ENCODE measurements at places on chromosomes 16 and 17.

DNA sequence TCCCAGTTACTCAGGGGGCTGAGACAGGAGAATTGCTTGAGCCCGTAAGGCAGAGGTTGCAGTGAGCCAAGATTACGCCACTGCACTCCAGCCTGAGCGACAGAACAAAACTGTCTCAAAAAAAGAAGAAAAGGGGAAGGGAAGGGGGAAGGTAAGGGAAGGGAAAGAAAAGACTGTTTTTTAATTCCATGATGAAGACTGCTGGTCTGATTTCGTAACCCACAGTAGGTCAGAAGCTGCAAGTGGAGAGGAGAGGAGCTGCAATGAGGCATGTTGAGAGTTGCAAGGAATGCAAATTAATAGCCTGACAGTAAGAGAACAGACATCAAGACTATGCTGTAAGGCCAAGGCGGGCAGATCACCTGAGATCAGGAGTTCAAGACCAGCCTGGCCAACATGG, 33.3 kb downstream of the HELZ start:
- no peak for DNase-seq

DNA sequence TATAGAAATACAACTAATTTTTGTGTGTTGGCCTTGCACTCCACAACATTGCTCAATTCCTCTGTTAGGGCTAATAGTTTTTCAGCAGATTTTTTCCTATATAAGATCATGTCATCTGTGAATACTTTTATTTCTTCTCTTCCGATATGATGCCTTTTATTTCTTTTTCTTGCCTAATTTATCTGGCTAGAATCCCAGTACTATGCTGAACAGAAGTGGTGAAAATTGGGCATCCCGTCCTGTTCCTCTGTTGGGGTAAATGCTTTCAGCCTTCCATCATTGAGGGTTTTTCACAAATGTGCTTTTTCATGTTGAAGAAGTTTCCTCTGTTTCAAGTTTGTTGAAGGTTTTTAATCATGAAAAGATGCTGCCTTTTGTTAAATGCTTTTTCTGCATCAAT, 22.7 kb upstream of the TNFRSF13B start:
- DNase-seq = no peak

DNA sequence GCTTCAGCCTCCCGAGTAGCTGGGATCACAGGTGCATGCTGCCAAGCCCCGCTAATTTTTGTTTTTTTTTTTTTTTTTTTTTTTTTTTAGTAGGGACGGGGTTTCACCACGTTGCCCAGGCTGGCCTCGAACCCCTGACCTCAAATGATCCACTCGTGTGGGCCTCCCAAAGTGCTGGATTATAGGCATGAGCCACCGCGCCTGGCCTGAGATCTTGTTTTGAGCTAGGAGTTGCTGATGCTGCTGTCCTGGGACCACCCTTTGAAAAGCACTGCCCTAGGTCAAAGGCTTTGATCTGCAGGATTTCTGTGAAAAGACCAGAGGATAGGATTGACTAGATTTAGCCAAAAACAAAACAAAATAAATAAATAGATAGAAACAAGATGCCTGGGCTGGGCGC, 798 bp upstream of the SLC39A11 start:
- no peak for DNase-seq

GRCh38 chr16:72009779-72010178, 1.2 kb downstream of the DHODH start:
- DNase-seq = no peak

DNA sequence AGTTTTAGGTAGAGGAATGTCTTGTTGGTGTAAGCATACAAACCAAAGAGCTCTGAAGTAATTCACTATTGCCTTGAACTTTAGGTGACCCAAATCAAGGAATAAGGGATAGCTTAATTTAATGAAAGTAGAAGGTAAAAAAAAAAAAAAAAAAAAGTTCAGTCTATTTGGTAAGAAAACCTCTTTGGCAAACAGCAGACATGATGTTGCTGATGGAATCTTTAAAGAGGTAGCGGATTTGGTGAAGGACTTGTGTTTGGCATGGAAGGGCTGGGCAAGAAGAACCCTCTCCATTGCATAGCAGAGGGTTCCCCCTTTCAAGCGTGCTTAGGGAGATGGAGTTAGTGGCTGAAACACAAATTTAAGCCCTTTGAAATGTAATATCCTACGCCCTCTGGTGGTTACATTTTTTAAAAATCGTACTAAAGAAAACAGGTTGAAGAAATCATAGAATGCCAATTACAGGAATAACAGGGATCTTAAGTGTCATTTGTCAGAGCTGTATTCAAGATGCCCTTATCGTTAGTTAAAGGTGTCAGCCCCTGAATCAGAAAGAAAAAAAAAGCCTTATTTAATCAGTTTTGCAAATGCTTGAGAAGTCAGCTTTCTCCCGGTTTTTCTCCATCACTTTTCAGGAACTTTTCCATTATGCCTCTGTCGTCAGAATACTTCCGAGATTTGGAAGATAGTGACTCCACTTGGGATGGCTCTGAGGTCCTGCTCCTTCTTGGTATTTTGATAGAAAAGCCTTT, 383.1 kb downstream of the KCNJ2 start:
- no peak for DNase-seq

- no peak for DNase-seq
Observed at GRCh38 chr17:80952291-80952690, 39.4 kb upstream of the CHMP6 start.

DNA sequence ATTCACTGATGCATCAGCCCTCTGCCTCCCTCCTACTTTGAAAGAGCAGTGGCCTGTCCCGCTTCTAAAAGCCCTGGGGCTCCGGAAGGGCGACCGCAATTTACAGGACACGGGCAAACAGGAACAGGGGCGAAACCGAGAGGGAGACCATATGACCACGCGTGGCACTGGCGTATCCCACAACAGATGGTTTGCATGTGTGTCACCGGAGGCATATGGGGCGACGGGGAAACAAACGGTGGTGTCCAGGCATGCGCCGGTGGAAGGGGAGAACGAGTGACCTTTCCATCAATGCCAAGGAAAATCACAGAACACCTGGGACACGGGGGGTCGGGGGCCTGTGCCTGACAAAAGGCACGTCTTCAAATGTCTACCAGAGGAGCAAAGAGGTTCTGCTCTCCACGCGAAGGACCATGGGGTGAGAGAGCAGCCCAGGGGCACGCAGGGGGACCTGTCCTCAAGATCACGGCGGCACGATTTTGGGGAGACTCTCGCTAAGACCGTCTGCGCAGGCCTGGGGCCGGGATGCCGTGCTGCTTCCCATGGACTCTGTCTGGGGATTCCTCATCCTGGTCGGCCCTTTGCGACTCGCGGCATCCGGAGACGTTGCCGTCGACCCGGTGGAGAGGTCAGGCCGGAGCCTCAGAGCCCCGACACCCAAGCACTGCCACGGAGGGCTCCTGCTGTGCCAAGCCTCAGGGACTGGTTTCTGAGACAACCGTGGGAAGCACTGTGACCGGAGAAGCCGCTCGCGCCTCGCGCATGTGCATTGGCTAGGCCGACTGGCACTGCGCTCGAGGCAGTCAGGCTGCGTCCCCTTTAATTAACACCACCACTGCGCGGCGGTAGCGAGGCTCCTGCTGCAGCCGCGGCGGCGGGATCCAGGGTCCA, 12.8 kb upstream of the KCNJ18 start:
- no peak for DNase-seq

- no peak for DNase-seq
Observed at GRCh38 chr16:3004319-3004718, 8.4 kb upstream of the CLDN9 start.

- no peak for DNase-seq
Observed at GRCh38 chr17:50787106-50787505, 19.8 kb upstream of the ANKRD40CL start.

DNA sequence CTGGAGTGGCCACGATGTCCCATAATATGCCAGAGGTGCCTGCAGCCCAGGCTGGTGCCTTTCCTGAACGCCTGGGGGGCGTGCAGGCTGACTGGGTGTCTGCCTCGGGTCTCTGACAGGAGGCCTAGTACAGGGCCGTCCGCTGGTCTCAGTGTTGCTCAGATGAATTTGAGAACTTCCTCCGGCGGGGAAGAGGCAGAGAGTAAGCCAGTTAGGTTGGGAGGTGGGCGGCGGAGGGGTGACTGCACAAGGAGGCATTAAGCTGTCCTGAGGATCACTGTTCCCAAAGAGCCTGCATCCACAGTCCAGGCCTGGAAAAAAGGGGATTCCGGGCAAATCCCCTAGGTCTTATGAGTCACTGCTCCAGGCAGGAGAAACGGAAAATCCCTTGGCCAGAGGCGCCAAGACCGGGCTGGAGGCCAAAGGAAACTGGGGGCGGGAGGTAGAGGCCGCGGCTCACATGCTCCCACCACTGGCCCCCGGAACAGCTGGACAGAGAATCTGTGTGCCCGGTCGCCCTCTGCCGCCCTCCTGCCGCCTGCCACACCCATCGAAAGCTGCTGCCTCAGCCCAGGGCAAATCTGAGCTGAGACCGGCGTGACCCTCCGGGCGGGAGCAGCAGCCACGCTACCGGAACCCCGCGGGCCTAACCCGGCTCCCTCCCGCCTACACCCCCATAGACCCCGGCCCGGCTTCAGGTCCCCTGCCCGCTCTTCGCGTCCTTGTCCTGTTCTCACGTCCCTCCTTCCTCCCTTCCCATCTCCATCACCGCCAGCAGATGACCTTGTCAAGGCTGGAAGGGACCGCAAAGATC, 1.2 kb downstream of the TRIM47 start:
- DNase-seq = peak; percentile 71

- DNase-seq = no peak
Observed at GRCh38 chr17:30530346-30531025, 53.3 kb downstream of the GOSR1 start.

DNA sequence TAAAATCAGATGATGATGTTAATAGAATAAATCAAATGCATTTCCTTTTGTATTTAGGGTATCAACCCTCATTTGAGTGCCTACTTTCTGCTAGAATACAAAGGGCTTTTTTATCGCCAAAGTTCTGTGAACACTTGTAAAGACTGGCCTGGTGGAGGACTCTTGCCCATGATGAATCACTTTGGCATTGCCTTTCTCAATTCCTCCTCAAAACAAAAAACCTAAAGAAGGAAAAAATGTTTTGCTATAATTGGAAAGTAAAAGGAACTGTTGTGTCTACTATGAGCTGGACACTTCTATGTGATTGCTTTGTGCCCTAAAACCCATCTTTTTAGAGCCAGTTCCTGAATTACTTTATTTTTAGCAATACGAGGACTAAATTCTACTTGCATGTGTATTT, 13.0 kb upstream of the DHRS11 start:
- no peak for DNase-seq

DNA sequence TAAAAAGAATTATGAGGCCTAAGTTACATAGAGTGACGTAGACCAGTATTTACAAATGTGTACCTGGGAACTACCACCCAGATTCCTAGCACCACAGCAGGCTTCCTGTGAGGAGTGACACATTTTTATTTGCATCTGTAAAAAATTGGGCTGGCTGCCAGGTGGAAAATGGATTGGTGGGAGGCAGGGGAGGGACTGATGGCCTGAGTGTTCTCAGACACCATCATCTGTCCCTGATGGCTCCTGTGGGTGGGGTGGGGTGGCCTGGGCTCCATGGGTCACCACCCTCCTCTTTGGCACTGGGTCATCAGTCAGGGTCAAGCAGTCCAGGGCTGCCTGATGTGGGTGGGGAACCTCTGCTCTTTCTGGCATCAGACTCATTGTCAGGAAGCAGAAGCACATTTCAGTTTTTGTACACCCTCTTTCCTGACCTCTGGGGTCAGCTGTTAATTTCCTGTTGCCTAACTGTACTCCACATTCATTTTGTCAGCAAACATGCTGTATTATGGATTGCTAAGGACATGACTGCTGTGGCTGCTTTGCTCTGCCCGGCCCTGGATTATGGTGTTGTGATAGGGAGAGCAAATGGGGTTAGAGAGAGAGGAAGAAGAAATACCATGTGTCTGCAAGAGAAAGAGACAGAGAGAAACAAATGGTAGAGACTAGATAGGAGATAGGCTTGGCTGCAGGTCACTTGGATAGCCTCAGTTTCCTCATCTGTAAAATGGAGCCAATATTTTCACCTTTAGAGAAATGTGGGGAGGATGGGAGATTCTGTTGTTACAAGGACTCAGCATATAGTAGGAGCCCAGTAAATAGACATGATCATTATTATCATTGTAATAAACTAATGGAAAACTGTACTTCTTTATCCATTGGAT, 11.6 kb upstream of the MFAP4 start:
- DNase-seq = peak; percentile 65

DNA sequence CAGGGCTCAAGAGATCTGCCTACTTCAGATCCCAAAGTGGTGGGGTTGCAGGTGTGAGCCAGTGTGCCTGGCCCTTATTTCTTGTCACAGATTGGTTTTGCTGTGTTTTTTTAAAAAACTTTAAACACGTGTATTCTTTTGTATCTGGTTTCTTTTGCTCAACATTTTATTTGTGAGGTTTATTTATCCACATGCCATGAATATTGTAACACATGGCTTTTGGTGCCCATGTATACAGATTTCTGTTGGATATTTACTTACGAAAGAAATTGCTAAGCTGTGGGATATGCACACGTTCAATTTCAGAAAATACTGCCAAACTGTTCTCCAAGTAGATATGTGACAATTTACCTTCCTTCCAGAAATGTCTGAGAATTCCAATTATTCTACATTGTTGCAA, 18.7 kb upstream of the IL34 start:
- DNase-seq = no peak

DNA sequence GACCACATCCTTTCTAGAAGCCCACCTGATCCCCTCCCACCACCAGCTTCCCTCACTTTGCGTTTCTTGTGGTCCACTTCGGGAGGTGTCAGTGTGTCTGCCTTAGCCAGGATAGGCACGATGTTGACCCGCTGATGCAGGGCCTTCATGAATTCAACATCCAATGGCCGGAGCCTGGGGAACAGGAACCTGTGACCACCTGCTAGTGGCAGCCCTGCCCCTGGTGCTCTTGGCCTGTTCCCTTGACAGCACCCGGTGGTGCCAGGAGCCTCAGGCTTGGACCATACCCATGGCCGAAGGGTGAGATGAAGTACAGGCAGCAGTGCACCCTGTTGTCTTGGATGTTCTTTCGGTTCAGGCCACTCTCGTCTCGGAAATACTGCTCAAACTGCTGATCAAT, 7.2 kb upstream of the MTMR4 start:
- DNase-seq = no peak

DNA sequence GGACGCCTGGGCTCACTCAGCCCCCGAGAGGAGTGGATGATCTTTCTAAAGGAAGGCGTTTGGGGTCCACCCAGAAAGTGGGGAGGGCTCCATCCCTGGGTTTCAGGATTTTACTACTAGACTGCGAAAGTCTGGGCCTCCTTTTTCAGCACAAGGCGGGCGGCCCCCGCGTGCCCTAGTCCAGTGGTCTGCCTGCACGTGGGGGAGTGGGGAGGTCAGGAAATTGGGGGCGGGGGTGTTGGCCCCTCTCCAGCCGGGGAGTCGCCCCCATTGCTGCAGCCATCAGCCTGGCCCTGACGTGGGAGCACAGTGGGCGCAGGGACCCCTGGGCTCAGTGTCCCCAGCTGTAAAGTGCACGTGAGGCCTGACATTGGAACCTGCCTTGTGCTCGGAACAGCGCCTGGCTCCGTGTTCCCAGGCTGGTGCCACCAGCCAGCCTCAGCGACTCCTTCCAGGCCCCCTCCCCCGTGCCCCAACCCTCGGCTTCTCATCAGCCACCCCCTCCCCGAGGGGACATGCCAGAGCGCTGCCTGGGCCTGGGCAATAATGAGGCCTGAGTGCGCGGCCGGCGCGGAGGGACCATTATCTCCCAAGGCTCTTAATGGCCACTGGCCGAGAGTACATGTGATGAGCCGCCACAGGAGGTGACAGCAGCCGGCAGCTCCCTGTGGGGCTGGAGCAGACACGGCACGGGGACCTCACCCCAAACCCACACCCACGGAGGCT, 2.4 kb upstream of the C1QTNF8 start:
- DNase-seq = no peak
